SJCRH30 (cell line): ENCODE measurements at places on chromosomes 16 and 17.

GRCh38 chr16:69329369-69330285, 761 bp downstream of the PDF start:
- DNase-seq = no peak

GRCh38 chr17:10178506-10178991, 19.9 kb downstream of the GAS7 start:
- DNase-seq = no peak

GRCh38 chr16:89004209-89004831, 27.3 kb upstream of the CBFA2T3 start:
- peak; percentile 32 for DNase-seq

- DNase-seq = no peak
These were observed 109.0 kb upstream of the DHX40 start for GRCh38 chr17:59456428-59456827.

DNA sequence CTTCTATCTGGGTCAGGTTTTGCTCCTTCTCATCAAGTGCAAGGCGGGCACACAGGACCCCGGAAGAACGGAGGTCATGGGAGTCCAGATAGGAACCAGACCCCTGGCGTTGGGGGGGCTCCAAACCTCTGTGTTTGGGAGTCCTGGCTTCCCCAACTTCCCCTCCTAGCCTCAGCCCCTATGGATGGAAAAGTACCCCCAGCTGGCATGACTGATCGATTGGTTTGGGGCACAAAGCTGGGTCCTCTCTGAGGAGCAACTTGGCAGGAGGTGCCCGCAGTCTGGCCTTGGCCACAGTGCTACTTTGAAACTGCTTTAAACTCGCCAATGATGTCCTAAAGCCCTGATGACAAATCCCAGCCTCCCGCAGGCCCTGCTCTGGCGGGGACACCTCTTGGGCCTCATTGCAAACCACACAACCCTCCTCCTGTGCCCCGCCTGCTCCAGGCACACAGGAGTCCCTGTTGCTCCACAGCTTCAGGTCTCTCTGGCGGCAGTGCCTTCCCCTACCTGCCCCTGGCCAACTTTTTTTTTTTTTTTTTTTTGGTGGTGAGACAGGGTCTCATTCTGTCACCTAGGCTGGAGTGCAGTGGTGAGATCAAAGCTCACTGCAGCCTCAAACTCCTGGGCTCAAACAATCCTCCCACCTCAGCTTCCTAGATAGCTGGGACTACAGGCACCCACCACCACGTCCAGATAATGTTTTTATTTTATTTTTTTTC, 38.0 kb upstream of the SNN start:
- peak; percentile 31 for DNase-seq

- no peak for DNase-seq
These were observed 34.4 kb downstream of the BRD7 start for GRCh38 chr16:50334106-50334975.

- DNase-seq = peak; percentile 83
These were observed 12.1 kb upstream of the SCN4A start for GRCh38 chr17:63984651-63985386.

- DNase-seq = no peak
These were observed 6.1 kb downstream of the CAMKK1 start for GRCh38 chr17:3886776-3887175.

- DNase-seq = no peak
These were observed 18.7 kb upstream of the DHX8 start for GRCh38 chr17:43465049-43465448.

DNA sequence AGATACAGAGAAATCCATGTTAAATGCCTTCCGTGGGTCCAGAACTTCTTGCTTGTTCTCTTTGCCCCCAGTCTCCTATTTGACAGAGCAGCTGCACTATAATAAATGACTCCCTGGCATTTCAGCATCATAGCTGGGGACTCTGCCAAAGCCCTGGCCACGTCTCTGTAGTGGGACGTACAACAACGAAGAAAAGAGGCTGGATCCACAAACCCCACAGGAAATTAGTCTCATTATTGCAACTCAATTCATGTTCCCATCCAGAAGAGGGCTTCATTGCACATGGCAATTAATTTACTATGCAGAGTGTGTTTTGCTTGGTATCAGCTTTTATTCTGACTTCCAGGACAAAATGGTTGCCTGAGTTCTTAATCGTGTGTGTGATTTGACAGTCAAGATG, 121.3 kb downstream of the CDH13 start:
- DNase-seq = peak; percentile 6
